Anterior cingulate cortex (tissue), 58 donors: ENCODE measurements at places on chromosomes 1 and 21.
A peak's percentile ranks its signal among the peaks of the same experiment; 100 is the strongest.

GRCh38 chr1:243642936-243643335 is 207.1 kb downstream of the AKT3 start:
- no peak for DNase-seq

- DNase-seq = peak; percentile 51
Observed at GRCh38 chr1:66353257-66353656, 180.7 kb upstream of the SGIP1 start.

DNA sequence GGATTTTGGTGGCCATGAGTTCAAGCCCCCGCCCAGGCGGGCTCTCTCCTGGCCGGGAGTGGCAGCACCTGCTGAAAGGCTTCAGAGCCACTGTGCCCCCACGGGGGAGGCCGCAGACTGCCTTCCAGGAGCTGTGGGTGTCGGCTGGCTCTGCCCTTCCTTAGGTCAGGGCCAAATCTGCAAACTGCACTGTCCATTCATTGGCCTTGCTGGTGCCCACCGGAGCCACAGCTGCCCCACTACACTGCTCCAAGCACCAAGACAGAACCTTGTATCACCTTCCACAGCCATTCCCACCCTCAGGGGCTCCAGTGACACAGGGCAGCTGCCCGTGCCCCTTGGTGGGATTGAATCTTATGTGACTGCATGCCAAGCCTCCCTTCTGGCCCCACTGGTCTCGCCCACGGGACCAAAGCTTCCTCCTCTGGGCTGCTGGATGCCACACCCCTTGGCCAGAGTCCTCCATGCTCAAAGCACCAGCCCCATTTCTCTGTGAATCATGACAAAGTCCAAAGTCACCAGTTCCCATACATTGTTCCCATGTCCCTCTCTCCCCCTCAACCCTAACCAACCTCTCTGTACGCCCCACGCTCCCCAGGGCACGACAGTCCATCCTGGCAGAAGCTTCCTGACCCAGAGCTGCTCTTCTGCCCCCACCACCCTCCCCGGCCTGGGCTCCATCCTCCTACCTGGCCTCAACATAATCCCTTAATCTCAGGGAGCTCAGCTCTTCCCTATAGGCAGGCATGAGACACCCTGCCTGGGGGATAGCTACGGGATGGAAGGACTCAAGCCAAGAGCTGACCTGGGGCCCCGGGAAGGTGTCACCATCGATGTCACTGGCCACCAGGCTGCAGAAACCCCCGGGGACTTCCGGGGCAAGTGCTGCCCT is 20.9 kb upstream of the GPR153 start:
- no peak for DNase-seq

GRCh38 chr1:150186789-150187559 is 37.3 kb downstream of the PLEKHO1 start:
- DNase-seq = peak; percentile 43

DNA sequence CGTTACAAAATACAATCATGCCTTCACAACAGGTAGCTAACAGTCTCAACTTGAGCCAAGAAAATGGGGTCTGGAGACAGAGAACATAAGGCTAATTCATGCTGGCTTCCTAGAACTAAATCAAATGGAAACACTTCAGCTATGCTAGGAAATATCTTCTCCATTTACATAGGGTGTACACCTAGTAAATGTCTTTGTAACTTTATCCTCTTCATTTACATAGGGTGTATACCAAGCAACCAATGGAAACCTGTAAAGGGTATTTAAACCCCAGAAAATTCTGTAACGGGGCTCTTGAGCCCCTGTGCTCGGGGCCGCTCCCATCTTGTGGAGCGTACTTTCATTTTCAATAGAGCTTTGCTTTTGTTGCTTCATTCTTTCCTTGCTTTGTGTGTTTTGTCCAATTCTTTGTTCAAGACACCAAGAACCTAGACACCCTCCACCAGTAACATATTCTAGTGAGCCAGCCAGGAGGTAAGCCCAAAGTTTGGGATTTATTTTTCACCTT is 19.5 kb upstream of the CYP4X1 start:
- DNase-seq = no peak

DNA sequence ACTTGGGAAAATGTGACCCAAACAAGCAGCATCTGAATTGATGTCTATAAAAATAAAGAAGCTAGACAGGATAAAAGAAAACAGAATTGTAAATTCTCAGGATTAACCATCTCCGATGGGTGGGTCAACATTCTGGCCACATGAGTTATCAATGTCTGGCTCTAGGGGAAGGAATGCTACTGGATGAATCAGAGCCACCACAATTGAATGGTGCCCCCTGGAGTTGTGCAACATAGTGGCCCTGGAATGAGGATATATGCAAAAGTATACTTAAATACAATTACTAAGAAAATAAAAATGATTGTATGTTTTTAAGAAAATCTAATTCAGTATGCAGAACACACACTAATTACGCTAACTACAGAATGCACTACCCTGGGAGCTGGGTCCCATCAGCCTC is 185.6 kb downstream of the TGFBR3 start:
- DNase-seq = no peak
